Tibial artery (tissue), 4 donors: ENCODE measurements at places on chromosomes 2 and 18.

GRCh38 chr2:112690853-112691401 lies 29.9 kb upstream of the NT5DC4 start:
- DNase-seq = peak; percentile 70

GRCh38 chr2:79619976-79620375 lies 107.1 kb downstream of the CTNNA2 start:
- DNase-seq = no peak

DNA sequence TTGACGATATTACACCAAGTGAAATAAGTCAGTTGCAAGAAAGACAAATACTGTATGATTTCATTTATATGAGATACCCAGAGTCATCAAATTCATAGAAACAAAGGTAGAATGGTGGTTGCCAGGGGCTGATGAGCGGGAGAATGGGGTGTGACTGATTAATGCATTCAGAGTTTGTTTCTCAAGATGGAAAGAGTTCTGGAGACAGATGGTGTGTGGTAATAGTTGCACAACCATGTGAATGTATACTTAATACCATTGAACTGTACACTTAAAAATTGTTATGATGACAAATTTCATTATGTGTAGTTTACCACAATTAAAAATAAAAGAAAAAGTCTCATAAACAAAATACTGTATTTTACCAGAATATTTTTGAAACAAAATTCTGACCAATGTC lies 117.3 kb downstream of the PIGN start:
- no peak for DNase-seq

DNA sequence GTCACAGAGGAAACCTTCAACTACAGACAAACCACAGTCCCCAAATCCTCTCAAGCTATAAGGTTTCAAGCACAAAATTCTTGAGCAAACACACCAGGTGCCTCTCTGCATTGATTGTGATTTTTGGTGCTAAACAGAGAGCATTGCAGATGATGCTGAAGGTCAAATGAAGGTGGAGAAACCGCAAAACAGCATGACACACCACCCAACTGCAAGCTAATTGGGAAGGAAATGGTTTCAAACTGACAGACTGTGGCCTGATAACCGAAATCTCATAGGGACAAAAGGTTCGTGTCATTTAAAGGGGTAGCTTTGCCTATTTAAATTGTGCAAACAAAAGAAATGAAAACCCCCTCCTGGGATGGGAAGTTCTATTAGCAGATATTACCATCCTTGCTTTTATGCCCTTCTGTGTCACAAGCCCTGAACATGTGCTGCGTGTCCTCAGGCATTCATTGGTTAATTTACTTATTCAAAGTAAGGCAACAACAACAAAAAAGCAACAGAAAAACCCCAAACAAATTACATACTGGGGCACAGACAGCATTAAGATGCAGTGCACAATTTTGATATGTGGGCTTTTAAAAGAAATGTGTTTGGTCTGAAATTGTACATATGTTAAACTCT lies 154.9 kb downstream of the AQP4 start:
- DNase-seq = no peak

DNA sequence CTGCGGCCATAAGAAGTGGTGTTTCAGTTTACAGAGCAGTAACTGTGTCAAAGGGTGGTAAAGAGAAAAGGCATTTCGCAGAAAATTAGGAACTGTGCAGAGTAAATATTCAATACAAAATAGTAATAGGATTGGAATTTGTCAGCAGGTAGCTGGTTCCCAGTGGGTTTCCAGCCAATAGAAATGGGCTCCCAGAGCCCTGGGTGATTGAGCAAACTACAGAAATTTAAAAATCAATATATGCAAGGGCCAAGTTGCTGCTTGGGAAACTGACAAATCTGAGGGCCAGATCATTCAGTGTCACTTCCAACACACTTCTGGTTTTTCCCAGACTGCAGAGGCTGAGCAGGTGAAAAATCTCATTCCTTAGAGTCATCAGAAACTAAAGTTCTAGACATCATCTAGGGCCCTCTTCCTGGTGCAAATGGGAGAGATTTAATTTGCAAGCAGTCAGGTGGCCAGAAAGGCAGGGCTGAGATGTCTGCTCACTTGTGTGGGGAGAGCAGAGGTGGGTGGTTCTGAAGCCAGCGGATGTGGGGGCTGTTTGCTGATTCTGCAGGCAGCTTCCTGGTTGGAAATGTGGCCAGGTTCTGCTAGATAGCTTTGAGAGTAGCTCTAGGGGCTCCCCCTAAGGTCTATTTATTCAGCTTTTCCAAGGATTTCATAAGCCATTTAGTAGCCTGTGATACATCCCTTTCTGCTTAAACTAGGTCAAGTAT lies 182.4 kb downstream of the NCK2 start:
- DNase-seq = no peak

GRCh38 chr2:205738117-205738968 lies 56.0 kb downstream of the NRP2 start:
- no peak for DNase-seq

- DNase-seq = no peak
Measured at GRCh38 chr2:159044804-159045286, 76.4 kb downstream of the TANC1 start.

GRCh38 chr2:18325118-18325517 lies 235.3 kb downstream of the RDH14 start:
- DNase-seq = no peak

DNA sequence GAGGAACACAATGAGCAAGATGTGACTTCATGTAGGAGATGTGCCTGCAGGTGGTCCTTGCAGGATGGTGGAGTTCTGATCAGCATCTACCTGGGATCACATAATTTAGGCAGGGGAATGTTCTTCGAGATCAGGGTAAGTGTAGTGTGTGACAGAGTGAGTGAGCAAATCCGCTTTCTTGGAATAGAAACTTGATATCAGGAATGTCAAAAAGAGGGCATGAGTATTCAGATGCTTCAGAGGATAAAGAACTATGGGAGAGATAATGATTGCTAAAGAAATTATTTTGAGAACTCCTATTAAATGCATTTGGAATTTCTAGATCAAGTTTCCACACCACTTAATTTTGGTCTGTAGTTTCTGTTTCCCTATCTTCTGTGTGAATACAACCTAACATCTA lies 463.6 kb upstream of the SLC14A2 start:
- DNase-seq = no peak

DNA sequence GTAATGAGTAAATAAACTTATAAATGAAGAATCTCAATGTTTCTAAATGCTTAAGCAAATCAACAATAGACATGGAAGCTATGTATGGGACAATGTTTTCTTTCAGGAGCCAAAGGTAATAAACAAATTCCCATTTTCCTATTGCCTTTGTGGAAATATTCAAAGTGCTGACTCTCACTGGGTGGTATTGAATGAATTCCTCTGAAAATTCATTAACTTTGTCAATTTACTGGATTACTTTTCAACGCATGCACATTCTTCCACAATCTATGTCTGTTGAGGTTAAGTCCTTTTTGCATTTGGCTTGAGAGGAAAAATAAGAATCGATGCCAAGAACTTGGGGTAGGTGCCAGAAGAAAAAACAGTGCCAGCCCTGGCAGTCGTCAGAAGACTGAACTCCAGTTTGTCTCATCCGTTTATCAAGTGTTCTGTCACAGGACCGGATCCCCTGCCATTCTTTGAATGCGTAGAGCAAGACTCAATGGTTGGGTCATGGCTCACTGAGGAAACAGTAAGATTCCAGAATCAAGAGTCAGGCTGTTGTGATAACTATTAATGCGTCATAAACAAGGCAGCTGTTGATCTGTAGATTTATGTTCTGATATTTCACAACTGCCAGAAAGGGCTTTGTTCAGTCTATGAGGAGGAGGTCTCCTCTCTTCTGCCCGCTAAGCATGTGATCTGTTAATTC lies 133.3 kb downstream of the GFPT1 start:
- DNase-seq = peak; percentile 89

DNA sequence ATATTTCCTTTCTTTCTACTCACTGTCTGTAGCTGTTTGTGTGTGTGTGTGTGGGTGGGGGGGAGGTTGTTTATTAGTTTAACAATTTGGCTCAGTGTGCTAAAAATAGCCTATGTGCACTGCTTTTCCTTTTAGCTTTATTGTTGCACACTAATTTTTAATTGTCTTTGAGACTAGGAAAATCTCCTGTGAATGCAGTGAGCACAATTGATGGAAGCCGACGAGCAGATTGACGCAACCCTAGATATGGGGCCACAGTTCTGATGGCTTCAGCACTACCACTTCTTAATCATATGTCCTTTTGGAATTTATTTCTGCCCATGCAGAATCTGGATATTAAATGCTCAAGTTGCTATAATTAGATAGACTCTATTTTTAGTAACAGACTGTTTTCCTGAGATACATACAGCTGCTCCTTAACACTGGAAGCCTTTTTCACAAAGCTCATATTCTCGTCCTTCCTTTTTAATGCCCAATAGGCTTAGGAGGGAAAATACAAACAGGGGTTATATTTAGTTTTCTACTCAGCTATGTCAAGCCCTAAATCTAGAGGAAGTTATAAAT lies 109.1 kb downstream of the IRS1 start:
- DNase-seq = no peak

GRCh38 chr2:238370094-238370822 lies 49.9 kb downstream of the TRAF3IP1 start:
- DNase-seq = no peak

DNA sequence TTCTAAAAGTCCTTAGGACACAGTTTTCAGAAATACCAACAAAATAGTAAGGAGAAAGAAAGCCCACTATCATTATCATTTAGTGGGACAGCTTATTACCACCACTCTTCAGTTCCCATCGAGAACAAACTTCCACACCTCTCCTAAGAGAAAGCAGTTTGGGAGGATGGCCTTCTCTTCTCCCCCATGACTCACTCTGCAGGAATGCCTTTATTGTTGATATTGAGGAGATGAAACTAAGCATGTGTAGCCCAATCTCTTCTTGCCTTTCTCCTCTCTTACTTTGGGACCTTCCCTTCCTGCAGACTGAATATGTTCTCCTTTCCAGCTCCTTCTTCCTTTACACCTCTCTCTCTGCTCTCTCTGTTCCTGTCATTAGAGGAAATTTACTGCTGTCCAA lies 30.0 kb upstream of the ERMN start:
- DNase-seq = no peak

DNA sequence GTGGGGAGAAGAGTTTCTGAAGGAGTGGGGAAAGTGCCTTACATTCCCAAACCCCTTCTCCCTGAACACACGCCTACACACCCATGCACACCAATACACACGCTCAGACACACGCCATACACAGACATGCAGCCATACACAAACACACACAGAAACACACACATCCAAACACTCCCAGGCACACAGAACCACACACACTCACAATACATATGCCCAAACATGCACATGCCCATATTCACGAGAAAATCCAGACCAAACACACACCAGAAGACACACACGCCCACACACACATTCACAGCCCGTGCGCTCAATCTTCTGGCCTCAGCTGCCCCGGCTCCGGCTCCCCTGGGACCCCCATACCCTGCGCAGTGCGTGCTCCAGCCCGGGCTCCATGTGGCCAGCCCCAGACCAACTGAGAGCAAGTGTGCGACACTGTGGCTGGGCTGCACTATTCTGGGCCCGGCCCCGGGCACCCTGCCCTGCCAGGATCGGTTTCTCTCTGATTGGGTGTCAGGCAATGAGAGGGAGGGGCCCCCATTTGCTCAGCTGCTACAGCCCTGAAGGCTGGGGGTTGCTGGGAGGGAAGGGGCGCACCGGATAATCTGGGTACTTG lies at the start of gene PRKAG3:
Gene PRKAG3 (minus strand): TSS at position 426 of the 613 bp plus-strand sequence.
- no peak for DNase-seq

GRCh38 chr2:16817305-16818202 lies 151.9 kb upstream of the CYRIA start:
- DNase-seq = no peak

DNA sequence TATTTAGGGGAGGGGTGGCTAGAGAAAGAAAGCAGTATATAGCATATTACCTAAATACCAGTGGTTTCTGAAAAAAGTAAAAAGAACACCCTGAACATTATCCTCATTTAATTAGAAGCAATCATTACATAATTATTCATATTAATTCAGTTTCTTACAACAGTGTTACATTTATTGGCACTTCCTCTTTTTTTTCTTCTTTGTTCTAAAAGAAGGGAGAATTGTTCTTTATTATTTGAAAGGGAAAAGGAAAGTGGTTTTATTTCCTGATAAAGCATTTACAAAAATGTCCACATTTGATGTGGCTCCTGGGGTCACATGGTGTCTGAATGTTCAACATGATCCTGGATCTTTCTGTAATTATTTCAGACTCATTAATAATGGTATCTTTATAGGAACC lies 254.9 kb upstream of the ZEB2 start:
- DNase-seq = no peak

DNA sequence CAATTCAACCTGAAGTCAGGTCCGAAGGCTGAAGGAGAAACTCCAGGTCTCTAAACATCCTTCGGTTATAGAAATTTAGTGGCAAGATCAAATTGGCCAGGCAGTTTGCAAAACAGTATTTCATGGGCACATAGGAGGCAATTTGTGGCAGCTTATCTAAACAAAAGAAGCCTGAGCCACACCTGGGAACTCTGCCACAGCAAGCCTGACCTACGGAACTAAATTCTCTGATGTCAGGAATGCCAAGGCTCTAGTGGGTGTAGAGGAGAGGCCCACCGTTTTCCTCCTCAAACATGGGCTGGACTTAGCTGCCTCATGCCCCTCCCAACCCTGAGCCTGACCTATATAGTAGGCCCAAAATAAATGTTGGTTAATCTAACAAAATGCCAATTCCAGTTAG lies 16.0 kb downstream of the SATB2 start:
- DNase-seq = no peak

DNA sequence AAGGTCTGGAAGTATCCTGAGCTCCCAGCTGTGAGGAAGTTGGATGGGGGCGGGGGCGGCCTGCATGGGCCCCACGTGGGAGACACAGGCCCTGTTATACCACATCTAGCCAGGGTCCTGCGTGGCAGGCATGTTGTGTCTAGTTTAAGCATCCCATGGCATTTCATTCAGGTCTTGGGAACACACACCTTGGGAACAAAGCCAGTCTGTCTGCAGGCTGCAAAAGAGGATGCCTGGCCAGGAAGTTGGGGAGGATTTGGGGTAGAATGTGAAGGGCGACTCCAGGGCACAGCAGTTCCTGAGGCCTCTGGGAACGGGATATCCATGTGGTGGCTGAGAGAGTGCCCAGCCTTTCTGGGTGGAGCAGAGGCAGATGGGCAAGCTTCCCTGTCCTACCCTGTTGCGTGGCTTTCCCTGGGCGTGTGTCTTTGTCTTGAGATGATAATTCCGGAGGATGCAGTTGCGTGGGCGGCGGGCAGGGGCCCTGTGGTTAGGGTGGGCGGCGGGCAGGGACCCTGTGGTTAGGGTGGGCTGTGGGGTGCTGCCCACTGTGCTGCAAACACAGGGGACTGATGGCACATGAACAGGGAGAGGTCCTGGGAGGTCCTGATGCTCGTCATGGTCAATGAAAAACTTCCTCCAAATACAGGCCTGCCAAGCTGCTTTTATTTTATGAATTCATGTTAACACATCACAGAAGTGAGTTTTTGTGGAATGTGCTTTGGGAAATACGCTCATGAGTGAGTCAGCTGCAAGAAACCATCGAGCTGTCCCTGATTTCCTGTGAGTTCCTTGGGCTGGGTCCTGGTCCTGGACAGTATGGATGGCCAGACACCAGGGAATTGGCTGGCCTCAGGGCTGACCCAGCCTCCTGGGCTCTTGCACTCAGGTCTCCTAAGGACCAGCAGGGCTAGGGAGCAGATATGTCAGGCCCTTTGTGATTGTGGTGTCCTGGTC lies 90.0 kb upstream of the HS6ST1 start:
- no peak for DNase-seq
